KBM-7 (cell line): ENCODE measurements at places on chromosomes 13 and 19.

GRCh38 chr13:27161980-27162379 lies 9.6 kb downstream of the USP12 start:
- no peak for DNase-seq

GRCh38 chr13:24922387-24922744 lies 158.4 kb downstream of the RNF17 start:
- no peak for DNase-seq

DNA sequence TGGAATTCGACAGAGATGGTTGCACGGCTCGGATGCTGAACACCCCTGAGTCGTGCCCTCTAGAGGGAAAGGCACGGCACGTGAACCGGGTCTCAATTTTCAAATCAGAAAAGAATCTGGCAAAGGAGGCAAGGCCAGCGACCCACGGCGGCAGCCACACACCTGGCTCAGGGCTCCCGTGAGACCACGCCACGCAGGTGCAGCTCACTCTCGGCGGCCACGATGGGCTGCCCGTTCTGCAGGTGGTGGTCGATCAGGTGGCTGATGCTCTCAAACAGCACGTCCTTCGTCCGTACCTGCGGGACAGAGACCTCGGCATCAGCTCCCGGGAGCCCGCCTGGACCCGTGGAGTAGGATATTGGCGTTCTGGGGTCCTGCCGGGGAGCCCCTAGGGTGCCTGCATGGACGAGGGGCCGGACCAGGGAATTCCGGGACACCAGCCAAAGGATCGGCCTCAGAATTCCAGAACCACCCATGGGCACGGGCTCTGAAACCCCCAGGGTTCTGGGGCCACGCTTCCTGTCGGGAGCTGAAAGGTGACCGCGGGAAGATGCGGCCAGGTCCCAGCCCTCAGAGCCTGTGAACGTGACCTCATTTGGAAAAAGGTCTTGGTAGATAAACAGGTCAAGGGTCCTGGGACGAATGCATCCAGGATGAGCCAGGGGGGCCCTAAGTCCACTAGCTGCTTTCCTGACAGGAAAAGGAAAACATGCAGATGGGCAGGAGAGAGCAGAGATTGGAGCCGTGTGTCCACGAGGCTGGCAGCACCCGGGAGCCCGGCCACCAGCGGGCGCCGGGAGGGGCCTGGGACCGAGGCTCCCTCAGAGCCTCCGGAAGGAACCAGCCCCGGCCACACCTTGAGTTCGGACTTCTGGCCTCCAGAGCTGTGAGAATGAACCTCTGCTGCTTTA lies 10.1 kb upstream of the C2CD4C start:
- no peak for DNase-seq

DNA sequence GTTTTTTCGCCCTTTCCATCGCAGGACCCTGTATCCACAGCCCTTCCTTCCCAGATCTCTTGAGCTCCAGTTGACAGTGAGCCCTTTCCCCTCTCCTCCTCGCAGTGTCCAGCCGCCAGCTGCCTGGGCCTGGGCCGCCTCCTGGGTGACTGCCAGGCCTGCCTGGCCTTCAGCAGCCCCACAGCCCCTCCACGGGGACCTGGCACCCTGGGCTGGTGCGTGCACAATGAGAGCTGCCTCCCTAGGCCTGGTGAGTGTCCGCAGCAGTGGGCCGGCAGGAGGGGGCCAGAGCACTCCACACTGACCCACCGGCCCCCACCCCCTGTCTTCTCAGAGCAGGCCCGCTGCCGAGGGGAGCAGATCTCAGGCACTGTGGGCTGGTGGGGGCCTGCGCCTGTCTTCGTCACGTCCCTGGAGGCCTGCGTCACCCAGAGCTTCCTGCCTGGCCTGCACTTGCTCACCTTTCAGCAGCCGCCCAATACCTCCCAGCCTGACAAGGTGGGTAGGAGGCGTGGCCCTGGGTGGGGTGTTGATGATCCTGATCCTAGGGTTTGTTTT lies 19.0 kb downstream of the MEGF8 start:
- DNase-seq = no peak

DNA sequence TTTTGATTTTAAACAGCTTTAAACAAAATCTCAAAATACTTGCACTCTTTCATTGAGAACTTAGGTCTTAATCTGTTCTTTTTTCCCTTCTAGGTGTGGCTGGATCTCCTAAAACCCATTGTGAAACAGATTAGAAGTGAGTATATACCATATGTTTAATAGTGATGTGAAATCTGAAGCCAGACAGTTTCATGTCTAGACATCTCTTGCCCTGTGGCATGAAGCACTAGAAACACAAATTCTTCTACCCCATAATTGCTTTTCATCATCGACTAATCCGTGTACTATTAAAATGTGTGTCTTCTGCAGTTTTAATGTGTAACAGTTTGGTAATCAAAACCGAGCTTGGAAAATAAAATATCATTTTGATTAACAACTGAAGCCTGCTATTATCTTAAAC lies 188.2 kb upstream of the RNF113B start:
- DNase-seq = no peak

- DNase-seq = no peak
Observed at GRCh38 chr19:1836458-1837221, 11.6 kb downstream of the REXO1 start.

DNA sequence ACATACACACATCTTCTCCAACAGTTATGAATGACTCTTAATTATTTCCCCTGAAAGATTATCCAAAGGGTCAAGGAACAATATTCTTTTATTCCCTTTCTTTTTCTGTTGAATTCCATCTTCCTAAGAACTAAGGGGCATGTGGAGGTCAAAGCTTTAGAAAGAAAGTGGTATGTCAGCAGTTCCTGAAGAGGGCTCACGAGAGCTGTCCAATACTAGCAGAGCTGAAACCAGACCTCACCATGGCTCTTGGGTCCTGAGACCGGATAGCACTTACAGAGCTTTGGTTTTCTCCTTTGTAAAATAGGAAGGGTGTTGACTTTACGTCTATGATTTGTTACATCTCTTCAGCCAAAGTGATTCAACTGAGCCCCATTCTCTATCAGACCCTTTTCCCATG lies 109.8 kb upstream of the FREM2 start:
- DNase-seq = no peak

DNA sequence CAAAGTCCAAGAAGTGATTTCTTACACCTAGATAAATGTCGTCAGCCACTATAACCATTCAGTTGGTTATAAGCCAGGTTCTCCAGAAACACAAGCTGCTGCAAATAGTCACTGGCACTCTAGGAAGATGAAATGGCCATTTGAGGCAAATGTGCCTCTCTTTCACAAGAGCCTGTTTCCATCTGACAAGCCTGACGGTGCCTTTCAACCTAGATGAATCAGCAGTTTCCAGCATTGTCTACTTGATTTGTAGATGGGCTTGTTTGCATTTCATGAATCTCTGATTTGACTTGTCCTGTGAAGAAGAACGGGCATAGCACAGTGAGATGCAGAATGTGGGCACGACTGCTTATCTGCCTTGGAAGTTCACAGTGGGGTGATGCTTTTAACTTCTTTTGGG lies 327.2 kb downstream of the LMO7 start:
- DNase-seq = no peak

DNA sequence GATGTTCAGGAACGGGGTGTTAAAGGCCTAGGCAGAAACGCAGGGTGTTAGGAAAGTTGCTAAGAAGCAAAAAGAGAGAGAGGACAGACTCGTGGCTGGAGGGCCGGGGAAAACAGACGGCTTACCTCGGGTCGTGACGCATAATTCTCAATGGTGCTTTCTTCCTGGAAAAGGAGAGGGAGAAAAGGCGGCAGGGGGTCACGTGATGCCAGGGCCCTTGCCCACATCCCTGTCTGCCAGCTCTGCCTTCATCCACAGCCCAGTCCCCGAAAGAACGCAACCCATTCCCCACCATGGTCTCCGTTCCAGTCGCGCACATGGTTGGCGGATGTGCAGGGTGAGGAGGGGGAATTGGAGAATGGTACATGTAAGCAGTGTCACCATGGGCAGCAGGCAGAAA lies 1.6 kb downstream of the KRTDAP start:
- DNase-seq = no peak

DNA sequence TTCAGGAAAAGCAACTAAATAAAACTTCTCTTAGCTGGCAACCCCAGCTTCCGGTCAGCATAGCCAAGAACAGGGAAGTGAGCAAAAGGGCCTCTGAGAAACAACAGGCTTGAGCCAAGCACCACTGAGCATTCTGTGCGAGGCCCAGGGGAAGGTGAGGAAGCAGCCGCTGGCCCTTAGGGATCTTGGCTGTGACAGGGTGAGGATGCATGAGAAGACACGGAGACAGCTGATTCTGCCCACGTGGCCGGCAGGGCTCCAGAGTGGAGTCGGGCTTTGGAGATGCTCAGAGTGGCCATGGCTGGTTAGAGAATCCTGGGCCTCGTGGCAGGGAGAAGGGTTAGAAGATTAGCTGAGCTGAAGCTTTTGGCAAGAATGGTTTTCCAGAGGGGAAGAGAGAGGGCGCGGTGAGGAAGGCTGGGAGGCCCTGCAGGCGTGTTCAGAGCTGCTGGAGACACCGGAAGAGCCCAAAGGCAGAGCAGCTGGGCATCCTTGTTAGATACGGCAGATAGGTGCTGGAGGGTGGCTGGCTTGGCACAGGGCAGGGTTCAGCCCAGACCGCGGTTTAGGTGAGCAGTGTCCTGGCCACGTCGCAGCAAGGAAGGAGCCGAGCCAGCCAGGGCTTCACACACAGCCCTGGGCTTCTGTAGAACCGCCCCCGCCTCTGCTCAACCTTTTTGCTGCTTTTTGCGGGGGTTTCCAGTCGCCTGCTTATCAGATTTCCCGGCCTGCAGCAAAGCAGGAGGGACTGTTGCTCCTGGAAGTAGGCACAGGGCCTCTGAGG lies 17.3 kb downstream of the UPF1 start:
- DNase-seq = peak; percentile 24

DNA sequence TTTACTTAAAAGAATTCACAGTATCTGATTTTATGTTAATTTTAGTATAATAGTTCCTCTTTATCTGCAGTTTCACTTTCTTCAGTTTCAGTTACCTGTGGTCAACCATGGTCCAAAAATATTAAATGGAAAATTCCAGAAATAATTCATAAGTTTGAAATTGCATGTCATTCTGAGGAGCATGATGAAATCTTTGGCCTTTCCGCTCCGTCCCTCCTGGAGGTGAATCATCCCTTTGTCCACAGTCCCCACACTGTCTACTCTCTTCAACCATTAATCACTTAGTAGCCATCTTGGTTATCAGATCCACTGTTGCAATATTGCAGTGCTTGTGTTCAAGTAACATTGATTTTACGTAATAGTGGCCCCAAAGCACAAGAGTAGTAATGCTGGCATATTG lies 26.9 kb downstream of the SLITRK6 start:
- no peak for DNase-seq

DNA sequence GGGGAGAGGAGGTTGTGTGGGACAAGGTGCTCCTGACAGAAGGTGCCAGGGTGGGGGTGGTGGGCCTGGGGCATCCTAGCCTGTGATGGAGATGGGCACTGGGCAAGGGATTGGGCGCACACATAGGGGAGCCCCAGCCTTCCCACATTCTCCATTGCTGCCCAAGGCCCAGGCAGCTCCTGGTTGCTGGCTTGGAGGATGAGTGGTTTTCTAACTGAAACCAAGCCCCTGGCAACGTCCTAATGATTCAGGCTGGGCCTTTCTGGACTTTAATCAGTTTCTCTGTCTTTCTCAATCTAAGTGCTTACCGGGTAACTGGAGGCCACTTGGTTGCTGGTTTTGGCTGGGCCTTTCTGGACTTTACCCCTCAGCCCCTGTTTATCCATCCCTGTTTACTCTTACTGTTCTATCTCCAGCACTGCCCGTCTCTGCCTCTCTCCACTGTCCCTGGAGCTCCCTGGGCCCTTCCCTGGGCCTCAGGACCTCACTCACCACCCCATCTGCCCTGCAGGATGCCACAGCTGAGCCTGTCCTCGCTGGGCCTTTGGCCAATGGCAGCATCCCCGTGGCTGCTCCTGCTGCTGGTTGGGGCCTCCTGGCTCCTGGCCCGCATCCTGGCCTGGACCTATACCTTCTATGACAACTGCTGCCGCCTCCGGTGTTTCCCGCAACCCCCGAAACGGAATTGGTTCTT lies 354 bp downstream of the CYP4F3 start:
- DNase-seq = no peak

GRCh38 chr19:13841086-13841961 lies 35.6 kb upstream of the NANOS3 start:
- peak; percentile 55 for DNase-seq

GRCh38 chr19:6730153-6730804 lies 7.1 kb downstream of the GPR108 start:
- no peak for DNase-seq

DNA sequence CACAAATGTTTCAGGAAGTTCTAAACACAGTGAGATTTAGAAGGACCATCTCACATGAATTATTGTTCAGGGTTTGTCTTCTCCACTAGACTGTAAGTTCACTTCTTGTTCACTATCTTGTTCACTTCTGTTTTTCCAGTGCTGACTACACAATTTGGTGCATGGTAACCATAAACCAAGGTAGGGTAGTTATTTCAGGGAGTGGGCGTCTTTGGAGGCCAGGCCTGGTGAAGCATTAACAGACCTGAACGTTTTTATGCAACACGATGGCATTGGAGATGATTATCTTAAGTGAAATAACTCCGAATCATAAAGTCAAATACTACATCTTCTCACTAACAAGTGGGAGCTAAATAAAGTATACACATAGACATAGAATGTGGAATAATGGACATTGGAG lies 14.4 kb upstream of the OXGR1 start:
- no peak for DNase-seq

DNA sequence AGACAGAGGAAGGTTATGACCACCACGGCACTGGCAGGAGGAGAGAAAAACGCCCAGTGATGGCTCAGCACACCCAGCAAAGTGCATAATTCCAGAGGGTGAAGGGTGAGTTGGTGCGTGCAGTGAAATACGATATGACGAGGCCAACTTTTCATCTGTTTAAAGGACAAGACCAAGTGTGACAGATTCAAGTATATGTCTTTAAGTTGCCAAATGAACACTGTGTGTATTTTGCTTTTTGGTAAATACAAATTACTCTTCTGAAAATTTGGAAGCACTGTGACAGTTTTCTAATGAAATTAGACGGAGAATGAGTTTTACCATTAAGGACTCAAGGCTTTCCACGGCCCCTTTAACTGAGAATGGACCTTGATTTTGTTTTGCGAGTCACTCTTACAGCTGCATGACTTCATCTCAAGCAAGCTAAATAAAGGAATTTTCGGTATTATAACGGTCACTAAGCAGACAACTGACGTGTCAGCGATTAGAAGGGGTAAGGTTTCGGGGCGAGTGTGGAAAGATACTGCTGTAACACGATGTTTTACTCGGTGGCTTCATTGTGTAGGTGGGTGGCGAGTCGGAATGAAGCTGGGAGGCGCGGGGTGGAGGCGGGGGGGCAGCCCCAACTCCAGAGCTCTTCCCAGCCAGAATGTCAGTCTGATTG lies 22.8 kb downstream of the COL4A2 start:
- no peak for DNase-seq

- DNase-seq = no peak
Observed at GRCh38 chr13:45198924-45199323, 1.9 kb downstream of the KCTD4 start.
